ENCODE measurements at places on chromosomes 7 and 10.

- DNase-seq, result peak; percentile 35
Observed at GRCh38 chr10:97714401-97715258, 1.1 kb downstream of the MARVELD1 start.

DNA sequence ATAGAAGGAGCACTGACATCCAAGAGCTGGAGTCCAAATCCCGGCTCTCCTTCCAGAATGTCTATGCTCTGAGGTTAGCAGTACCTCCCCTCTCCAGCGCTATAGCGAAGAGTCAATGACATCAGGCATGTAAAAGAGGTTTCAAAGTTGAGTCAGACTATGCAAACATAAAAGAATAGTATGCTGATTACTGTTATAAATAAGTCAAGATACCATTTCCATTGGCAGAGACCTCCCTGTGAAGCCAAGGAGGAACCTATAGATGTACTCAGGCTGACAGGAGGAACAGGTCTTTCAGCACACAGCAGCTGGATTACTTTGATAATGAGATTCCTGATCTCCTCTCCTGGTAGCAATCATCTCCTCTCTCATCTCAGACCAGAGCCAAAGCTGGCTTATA lies 103.9 kb upstream of the EFCAB10 start:
- DNase-seq, result no peak

DNA sequence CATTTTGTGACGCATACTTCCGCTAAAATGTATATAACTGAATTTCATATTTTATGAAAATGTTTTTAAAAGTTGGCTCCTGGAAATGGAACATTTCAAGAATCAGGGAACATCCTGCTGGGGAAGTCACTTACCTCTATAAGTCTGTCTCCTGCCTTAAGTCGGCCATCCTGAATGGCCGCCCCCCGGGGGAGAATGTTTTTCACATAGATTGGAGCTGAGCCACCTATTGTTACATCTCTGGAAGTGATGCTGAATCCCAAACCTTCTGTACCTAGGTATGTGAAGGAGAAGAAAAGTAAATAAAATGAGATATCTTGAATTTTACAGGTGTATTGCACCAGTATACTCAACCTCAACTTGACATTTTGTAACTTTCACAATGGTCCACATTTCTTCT lies 437.3 kb downstream of the PARD3 start:
- DNase-seq, result no peak

GRCh38 chr10:35922876-35923600 lies 280.9 kb upstream of the FZD8 start:
- no peak for DNase-seq

DNA sequence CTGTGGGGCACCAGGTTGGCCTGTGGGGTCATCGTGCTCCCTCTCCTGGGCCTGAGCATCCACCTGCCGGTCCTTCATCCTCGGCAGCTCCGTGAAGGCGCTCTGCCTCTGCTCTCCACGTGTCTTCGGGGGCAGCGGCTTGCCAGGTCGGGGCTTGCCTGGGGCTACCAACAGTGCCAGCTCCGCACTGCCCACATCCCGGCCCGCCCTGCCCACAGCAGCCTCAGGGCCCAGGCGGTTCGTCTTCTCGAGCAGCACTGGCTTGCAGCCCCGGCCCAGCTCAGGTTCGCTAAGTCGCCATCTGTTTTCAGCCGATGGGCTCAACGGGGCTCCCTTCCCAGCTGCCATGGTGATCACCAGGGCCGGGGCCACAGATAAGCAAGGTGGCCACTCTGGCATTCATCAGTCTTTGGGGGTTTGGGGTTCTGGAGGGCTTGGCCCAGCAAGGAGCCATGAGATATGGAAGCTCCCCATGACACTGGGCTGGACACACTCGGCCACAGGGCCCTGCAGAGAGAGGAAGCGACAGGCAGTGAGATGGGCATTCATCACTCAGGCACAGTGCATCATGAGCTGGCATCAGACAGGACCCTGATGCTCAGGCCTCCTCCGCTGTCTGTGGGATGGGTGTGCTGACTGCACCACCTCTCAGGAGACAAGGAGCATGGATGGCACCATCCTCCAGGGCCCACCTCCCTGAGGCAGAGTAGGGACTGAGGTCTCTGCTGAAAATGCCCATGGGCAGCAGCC lies 15.5 kb downstream of the ZNF488 start:
- DNase-seq, result no peak

GRCh38 chr7:93739424-93739823 lies 151.1 kb downstream of the TFPI2 start:
- DNase-seq, result no peak
